ENCODE measurements at places on chromosomes 1 and 21.

GRCh38 chr1:214587165-214587564 is 15.8 kb upstream of the CENPF start:
- no peak for DNase-seq

DNA sequence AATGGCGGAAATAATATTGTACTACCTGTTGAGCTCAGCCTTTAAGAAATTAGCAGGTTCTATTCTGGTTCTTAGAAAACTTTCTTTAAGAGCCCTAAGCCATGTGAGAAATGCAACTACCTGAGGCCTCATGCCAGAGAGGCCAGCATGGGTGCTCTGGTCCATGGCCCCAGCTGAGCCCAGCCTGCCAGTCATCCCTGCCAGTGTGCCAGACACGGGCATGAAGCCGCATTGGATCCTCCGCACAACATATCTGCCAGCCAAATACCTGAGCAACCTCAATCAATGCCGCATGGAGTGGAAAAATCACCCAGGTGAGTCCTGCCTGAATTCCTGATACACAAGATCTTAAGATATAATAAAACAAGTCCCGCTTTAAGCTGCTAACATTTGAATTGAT is 91.8 kb downstream of the C21orf91 start:
- DNase-seq: no peak

GRCh38 chr1:232493869-232494268 is 136.1 kb downstream of the SIPA1L2 start:
- no peak for DNase-seq

- no peak for DNase-seq
These were observed 26.0 kb upstream of the UAP1 start for GRCh38 chr1:162535501-162535900.

DNA sequence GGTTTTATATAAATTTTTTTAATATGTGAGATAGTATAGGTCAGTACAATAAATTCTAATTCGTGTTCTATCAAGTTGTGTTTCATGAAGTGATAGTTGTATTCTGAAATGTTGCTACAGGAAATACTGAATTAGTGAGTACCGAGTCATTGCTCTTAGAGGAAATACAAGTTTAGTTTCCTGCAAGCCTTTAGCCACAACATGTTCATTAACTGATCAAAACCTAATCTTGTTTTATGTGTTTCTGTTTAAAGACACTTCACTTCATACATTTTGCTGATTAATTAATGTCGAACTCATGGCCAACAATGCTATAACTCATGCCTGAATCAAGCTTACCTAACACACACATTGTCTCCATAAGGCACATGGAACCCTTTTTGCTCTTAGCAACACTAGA is 43.6 kb downstream of the LRRC7 start:
- DNase-seq: no peak

- no peak for DNase-seq
These were observed 9.9 kb downstream of the F3 start for GRCh38 chr1:94531664-94532063.

DNA sequence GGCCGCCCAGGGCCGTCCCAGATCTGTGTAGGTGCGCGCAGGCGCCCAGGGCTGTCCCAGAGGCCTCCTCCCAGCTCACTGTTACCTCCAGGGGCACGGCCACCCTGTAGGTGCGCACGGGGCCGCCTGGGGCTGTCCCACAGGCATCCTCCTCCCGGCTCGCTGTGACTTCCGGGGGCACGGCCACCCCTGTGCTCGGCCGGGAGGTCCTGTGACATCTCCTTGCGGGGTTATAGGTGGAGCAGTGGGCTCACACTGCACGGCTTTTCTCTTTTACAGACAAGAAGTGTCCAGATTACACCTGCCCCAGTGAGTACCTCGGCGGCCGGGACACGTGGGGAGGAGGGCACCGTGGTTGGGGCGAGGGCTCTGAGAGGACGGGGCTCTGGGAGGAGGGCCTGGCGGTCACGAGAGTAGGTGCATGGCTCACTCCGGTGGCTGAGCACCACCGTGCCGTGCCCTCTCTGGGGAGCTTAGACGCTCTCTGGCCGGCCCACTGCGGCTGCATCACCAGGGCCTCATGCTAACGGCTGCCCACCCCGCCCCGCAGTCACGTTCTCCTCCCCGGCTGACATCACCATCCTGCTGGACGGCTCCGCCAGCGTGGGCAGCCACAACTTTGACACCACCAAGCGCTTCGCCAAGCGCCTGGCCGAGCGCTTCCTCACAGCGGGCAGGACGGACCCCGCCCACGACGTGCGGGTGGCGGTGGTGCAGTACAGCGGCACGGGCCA is 21.4 kb downstream of the COL6A1 start:
- peak; percentile 86 for DNase-seq

GRCh38 chr1:59133997-59134396 is 162.9 kb upstream of the FGGY start:
- DNase-seq: no peak

DNA sequence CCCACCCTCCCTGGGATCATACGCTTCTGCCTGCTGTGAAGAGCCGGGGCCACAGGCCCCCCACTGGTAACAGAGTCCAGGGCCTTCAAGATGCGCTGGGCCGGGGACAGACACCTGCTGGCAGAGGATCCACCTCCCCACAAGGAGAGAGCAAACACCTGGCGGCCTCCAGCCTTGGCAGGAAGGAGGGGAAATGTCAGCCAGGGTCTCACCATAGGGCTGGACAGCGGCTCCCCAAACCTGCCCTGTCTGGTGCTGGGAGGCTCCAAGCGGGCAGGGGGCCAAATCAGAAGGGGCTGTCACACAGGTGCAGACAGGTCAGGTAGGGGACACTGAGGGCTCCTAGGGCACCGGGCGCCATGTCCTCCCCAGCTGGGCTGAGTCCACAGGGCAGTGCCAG is 58.9 kb downstream of the KCNAB2 start:
- no peak for DNase-seq

- no peak for DNase-seq
These were observed 982 bp upstream of the IL24 start for GRCh38 chr1:206896261-206896660.

- DNase-seq: no peak
These were observed 11.2 kb downstream of the KANK4 start for GRCh38 chr1:62307895-62308492.

GRCh38 chr21:44574457-44575306 is 1.2 kb downstream of the KRTAP10-4 start:
- no peak for DNase-seq

GRCh38 chr1:74396933-74397332 is 115.5 kb downstream of the LRRC53 start:
- DNase-seq: no peak
